Fibroblast of mammary gland (primary cell): ENCODE measurements at places on chromosomes 11 and 22.
A peak's percentile ranks its signal among the peaks of the same experiment; 100 is the strongest.

DNA sequence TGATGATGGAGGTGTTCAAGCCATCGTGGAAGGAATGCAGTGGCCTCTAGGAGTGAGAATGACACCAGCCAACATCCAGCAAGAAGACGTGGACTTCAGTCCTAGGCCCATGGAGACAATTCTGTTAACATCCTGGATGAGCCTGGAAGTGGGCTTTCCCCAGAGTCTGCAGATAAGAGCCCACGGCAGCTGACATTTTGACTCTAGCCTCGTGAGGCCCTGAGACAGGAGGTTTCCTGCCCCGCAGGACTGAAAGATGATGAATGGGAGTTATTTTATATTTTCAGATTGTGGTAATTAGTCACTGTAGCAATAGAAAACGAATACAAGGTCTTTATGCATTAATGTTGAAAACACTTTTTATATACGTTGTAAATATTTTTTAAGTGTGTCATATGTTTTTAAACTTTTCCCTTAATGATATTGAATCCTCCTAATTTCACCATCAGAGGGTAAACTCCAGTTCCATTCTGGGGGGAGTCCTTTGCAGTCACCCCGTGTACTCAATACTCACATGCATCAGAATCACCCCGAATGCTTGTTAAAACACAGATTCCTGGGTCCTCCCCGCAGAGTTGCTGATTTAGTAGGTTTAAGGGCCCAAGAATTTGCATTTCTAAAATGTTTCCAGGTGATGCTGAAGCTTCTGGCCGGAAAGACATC is 570 bp upstream of the TPCN2 start:
- no peak for DNase-seq

DNA sequence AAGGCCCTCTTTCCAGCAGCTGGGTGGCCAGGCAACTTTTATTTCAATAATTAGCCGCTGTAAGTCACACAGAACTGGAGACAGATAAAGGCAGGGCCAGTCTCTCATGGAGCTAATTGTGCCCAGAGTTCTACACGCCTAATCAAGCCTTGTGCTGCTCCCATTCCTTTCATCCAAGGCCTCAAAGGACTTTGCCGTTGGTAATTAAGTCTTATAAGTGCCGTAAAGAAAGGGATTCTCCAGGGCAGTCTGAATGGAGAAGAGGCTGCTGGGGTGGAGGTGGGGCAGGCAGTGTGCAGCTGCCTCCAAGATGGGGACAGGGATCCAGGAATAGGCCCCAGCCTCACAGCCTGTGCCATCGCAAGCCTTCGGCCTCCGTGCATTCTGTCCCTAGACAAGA is 357.9 kb downstream of the TENM4 start:
- no peak for DNase-seq

GRCh38 chr11:7677071-7677470 is 3.8 kb upstream of the CYB5R2 start:
- peak; percentile 37 for DNase-seq

GRCh38 chr11:12089041-12089440 is 21.3 kb upstream of the MICAL2 start:
- DNase-seq = no peak

DNA sequence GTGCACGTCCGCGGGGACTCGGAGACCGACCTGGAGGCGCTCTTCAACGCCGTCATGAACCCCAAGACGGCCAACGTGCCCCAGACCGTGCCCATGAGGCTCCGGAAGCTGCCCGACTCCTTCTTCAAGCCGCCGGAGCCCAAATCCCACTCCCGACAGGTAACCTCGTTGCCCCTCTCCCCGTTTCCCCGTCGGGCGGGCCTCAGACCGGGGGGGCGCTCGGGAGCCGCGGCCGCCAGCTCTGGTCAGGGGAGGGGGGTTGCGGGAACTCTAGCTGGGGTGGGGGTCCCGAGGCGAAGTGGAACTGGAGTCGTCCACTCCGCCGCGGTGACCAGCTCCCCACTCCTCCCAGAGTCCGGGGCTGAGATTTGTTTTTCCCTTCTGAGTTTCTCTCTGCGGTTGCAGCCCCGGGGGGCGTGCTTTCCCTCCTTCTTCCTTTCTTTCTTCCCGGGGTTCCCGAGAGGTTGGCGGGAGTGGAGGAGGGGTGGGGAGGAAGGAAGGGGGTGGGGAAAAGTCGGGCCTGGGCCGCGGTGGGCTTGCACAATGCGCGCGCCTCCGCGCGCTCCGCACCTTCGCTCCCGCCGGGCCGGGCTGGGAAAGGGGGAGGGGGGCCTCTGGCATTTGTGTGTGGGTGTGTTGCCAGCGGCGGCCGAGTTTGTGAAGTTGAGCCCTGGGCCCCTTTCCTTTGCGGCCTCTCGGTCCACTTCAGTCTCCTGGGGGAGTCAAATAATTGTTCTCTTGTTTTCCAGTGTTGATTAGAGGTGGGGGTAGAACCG is 952 bp downstream of the YAP1 start:
- peak; percentile 69 for DNase-seq

DNA sequence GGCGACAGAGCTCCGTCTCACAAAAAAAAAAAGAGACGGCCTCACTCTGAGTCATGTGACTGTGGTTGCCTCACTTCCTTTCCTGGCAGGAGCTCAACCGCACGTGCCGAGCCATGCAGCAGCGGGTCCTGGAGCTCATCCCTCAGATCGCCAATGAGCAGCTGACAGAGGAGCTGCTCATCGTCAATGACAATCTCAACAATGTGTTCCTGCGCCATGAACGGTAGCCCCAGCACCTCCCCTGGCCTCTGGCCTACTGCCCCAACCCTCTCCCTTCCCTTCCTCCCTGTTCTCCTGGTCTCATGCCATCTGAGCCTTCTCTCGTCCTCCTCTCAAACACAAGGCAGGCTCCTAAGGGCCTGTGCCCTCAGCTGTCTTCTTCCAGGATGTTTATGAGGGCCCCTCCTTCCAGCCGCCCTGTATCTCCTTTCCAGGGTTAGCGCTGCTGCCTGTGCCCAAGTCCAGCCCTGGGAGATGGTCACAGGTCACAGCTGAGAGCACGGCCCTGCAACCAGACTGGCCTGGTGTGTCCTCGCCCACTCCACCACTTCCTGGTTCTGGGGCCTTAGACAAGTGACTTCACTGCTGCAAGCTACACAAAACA is 30.7 kb downstream of the TOM1 start:
- peak; percentile 92 for DNase-seq

DNA sequence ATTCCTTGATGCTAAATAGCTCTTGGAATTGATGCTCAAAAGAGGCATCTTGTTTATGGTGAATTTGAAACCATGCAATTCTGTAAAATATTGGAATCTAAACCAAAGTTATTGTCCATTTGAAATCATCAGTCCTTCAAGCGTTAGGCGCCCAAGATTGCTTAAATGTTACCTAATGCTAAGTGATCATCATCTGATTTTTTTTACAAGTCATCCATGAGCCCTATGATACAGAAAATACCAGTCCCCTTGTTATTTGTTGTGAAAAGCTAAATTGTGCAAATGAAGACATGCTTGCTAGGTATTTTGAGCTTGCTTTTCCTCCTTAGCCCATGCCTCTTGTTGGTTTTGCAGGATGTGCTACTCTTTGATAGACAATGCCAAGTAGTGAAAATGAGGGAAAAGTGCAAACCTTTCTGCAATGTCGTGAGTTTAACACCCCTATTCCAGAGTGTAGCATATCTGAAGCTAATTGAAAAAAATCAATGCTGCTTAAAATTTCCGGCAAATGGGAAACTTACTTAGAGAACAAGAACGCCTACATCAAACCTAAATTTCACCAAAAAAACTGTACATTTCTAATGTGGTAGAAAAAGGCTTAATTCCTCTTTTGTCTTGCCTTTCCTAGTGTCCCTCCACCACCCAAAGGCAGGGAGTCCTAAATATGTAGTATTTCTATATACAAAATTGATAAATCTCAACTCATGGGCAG is 1.9 kb downstream of the GRK3 start:
- no peak for DNase-seq

GRCh38 chr11:115191761-115192160 is 312.5 kb downstream of the CADM1 start:
- DNase-seq = no peak

GRCh38 chr22:50569041-50569459 is 6.3 kb upstream of the SYCE3 start:
- no peak for DNase-seq

GRCh38 chr11:59069087-59069486 is 17.0 kb upstream of the GLYATL1B start:
- no peak for DNase-seq

- no peak for DNase-seq
Measured at GRCh38 chr22:49724030-49724892, 103.4 kb downstream of the BRD1 start.

DNA sequence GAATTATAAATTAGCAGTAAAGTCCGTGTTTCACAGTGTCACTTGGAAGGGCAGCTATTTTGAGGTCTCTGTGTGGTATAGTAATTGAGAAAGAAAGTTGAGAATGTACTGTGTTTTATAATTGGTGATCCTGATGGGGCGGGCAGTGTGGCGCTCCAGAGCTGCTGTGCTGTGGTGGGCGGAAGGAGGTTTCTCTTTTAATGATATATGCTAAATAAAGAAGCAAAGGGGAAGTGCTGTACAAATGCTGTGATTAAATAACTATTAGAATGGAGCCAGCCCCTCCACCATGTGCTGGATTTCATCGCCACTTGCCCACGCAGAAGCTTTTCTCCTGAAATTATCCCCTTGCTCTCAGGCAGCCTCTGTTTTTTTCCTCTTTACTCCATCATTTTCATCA is 24.6 kb downstream of the ATXN10 start:
- no peak for DNase-seq

- DNase-seq = no peak
Measured at GRCh38 chr11:134519788-134520187, 107.7 kb upstream of the B3GAT1 start.

- DNase-seq = no peak
Measured at GRCh38 chr22:17258015-17258787, 39.0 kb upstream of the ADA2 start.

- no peak for DNase-seq
Measured at GRCh38 chr11:116543911-116544475, 228.8 kb downstream of the BUD13 start.

GRCh38 chr11:82577246-82577645 is 156.4 kb downstream of the FAM181B start:
- DNase-seq = no peak

DNA sequence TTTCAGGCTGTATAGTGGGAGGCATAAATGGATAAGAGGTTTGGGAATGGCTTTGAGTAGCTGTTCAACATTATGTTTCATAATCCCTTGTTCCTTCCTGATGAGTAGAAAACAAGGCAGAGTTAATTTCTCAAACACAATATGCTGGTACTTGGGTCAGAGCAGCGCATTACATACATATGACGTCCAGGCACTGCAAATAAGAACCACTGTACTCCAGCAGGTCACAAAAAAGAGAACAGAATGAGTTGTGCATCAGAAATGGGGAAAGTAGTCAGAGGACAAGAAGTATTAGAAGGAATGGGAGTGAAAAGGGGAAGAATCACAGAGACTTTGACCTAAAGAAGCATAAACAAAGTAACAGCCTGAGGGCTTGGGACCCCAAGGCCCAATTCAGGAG is 44.0 kb upstream of the RDX start:
- no peak for DNase-seq

DNA sequence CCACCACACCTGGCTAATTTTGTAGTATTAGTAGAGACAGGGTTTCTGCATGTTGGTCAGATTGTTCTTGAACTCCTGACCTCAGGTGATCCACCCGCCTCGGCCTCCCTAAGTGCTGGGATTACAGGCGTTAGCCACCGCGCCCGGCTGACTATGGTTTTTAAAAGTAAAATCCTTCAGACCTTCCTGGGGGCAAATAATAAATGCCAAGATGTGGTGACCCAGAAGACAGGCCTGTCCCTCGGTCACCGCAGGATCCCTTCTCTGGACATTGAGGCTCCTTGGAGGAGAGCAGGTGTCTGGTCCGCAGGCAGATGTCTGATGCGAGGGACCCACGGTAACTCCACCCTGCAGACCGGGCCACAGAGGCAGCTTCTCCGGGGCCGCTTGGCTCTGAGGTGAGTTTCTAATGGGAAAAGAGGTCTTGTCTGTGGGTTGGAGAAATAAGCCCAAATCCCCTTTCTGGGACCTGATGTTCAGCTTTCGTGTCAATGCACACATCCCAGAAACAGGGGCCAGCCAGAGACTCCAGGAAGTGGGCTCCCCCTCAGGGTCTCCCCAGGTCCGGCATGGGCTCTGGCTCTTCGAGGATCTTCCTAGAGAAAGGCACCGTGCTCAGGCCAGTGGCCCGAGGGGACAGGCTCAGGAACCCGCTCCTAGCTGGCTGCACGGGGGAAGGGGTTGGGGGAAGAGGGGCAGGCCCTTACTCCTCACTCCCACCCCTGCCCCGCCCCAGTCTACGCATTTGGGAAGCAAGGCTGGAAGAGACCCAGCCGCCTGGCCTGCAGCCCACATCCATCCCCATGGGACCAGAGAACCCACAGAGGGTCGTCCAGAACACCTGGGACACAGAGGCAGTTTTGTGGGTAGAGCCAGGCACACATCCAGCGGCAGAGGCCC is 100.6 kb downstream of the WNT7B start:
- DNase-seq = no peak

GRCh38 chr11:100778166-100778785 is 91.2 kb downstream of the ARHGAP42 start:
- no peak for DNase-seq

DNA sequence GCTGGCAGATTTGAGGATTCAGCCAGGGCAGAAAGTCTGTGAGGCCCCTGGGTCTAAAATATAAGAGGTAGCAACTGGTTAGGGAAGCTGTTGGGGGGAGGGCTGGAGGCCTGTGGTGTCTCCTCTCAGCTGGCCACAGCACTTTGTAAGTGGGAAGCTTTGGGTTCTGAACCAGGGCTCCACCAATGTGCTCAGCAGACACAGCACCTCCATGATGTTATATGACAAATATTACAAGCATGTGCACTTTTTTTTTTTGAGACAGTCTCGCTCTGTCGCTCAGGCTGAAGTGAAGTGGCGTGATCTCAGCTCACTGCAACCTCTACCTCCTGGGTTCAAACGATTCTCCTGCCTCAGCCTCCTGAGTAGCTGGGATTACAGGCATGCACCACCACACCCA is 8.0 kb downstream of the ARHGAP1 start:
- no peak for DNase-seq

- DNase-seq = no peak
Measured at GRCh38 chr11:44140372-44140771, 44.9 kb downstream of the EXT2 start.

GRCh38 chr11:14813516-14813915 is 78.5 kb downstream of the CYP2R1 start:
- DNase-seq = no peak

DNA sequence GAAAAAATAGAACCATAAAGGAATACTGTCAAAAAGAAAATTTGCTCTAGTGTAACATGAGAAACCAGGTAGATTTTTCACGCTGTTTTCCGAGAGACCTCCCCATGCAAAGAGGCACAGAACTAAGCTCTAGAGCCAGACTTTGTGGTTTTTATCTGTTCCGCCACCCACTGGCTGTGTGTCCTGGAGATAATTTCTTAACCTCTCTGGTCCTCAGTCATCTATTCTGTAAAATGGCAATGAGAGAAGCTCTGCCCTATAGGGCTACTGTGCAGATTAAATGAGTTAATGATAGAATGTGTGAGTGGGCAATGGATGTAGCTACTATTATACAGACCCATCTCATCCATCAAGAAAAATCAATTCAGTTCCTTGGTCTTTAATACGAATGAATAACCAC is 9.4 kb upstream of the SIGIRR start:
- DNase-seq = no peak
